Retinal pigment epithelial cell (primary cell): ENCODE measurements at places on chromosomes 5 and 9.
A peak's percentile ranks its signal among the peaks of the same experiment; 100 is the strongest.

DNA sequence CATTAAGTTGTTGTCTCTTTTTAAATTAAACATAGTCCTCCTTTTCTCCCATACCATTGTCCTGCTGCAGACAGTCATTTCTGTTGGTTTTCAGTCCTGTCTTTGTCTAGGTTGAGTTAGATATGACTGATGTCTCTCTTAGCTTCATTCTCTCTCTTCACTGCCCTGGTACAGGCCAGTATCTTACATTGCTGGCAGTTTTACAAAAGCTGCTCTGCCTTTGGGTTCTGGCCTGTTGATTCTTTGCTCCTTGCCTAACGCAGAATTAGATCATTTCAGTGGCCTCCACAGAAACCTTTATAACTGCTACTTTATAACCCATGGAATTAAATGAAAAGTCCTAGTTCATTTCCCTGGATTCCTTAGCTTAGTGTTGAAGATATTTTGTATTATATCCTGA is 33.7 kb downstream of the GPR21 start:
- no peak for DNase-seq

- DNase-seq: no peak
Measured at GRCh38 chr5:79287380-79287779, 51.4 kb downstream of the JMY start.

DNA sequence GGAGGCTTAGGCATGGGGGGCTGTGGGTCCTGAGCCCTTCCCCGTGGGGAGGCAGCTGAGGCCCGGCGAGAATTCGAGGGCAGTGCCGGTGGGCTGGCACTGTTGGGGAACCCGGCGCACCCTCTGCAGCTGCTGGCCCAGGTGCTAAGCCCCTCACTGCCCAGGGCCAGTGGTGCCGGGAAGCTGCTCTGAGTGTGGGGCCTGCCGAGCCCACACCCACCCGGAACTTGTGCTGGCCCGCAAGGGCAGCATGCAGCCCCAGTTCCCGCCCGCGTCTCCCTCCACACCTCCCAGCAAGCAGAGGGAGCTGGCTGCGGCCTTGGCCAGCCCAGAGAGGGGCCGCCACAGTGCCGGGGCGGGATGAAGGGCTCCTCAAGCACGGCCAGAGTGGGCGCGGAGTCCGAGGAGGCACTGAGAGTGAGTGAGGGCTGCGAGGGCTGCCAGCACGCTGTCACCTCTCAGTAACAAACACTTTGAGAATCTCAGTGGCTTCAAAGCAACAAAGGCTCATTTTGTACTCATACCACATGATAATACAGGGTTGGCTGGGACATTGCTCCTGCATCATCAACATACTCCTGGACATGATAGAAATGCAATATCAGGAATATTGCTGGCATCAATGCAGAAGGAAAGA is 265.7 kb upstream of the ANKRD55 start:
- DNase-seq: no peak

- no peak for DNase-seq
Measured at GRCh38 chr5:1172670-1173404, 28.6 kb upstream of the SLC6A19 start.

- DNase-seq: no peak
Measured at GRCh38 chr5:151497391-151498002, 50.1 kb downstream of the SLC36A1 start.

- DNase-seq: no peak
Measured at GRCh38 chr5:119943148-119943547, 313.8 kb downstream of the FAM170A start.

GRCh38 chr9:8611153-8611552 is 811.6 kb upstream of the DMAC1 start:
- no peak for DNase-seq

DNA sequence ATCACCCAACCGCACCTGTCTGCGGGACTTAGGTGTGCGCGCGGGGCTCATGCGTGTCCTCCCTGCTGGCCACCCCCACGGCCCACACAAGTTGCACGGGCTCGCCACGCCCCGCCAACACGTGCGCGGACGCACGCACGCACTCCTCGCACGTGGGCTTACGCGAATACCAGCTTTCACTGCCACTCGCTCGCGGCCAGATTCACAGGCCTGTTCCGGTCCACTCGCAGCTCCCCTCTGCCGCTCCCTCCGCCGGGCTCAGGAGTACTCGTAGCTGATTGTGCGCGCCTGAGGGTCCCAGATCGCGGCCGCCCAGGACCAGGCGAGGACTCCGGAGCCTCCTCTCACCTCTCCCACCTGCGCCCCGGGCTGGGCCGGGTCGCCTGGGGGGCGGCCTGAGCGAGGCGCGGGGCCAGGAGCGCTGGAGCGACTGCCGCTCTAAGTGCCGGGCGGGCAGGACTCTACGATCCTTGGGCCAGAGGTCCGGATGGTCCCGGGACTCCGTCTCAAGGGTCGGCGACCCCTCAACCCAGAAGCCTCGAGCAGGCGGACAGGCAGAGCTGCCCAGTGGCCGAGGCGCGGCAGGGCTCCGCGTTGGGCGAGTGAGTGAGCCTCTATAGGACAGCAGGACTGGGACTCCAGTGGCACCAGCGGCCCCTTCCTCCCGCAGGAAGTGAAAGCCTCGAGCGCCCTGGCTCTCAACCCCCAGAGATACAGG is 3.4 kb downstream of the PCDHGC5 start:
- no peak for DNase-seq

DNA sequence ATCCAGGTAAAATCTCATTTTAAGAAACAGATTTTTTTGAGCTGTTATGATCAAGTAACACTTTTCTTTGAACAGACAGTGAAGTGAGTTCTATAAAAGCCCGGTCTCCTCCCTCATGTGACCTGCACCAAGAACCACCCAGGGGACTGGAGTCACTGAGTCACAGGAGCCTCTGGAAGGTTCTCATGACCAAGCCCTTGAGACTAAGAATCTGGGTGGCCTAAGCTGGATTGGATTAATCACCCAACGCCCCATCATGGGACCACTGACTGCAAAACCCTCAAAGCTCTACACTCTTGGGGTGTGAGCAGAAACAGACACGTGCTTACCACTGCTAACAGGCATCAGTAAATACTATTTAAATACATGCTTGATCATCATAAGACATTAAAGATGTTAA is 48.4 kb downstream of the SECISBP2 start:
- peak; percentile 34 for DNase-seq

GRCh38 chr9:96596601-96597111 is 23.0 kb downstream of the CDC14B start:
- DNase-seq: no peak

DNA sequence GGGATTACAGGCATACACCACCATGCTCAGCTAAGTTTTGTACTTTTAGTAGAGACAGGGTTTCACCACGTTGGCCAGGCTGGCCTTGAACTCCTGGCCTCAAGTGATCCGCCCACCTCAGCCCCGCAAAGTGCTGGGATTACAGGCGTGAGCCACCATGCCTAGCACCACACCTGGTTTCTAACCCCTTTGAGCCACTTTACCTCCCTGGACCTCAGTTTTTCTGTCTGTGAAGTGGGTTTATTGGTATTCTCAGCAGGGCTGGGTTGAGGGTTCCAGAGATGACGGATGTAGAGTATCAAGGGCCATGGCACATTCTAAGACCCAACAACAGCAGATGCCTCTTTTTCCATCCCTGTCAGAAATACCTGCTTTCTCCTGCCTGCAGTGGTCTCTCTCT is 38.6 kb downstream of the AMBP start:
- DNase-seq: no peak

DNA sequence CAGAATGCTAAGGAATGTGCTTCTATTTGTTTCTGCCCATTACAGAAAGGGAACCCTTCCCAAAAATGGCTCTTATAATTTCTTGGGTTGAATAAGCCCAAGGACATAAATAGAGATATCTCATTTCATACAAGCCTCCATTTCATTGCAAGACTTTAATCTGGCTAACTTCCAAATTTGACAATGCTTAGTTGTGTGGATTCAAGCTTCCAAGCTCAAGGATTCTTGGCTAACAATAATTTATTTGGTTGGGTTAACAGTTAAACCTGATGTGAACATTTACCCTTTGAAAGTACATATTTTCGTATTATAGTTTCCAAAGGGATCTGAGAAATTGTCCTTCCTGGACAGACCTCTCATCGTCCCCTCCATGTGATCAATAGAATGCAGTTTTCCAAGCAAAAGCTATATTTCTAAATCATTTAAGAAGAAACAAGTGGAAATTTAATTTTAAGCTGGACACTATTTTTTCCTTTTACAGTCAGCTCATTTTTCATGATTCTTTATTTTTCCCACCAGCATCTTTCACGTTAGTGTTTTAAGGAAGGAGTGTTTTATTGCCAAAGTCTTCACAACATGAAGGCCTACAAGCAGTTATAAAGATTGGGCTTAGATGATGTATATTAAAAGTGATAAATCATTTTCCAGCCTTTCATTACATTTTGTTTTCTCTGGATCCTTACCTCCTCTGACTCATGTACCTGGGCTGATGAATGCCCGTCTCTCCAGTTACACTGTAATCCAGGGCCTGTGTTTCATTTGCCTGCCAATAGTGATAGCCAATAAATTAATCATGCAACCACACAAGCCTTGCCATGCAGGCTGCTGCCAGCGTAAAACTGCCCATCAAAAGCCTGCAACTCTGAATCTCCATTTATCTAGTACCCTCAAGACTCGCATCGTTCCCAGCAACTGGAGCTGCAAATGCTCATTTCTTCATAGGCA is 176.7 kb downstream of the NTRK2 start:
- no peak for DNase-seq
